AG09319 (cell line): ENCODE measurements at places on chromosomes 2 and 18.

DNA sequence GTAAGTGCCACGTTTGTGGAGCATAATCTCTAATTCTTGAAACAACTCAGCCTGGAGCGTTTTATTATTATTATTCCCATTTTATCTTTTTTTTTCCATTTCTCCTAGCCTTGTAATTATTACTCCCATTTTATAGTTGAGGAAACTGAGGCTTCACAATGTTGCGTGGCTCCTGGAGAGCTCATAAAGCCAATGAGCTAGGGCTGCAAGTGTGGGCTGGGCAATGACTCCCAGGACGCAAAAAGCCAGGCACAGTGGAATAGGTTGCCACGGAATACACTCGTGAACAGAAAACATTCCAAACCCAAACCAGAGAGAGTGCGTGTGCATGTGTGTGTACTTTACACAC lies 13.5 kb upstream of the KLF11 start:
- no peak for DNase-seq

DNA sequence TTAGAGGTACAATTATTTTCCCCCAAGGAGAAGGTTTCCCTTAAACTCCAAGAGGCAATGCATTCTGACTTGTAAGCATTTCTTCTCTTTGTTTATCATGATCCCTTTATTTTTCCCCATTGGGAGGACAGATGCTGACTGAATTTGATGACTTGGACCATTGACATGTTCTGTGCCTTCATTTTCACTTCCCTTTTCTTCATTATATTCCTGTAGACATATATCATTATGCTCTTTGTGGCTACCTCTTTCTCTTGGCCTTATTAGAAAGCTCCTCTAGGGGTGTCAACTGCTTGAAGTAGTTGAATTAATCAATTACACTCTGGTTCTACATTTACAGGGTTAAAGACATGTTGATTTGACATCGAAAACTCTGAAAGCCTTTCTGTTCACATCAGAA lies 330.0 kb upstream of the DCC start:
- DNase-seq: no peak

GRCh38 chr2:8120506-8120860 lies 561.4 kb upstream of the ID2 start:
- DNase-seq: no peak

GRCh38 chr2:45000921-45001868 lies 8.1 kb downstream of the SIX2 start:
- DNase-seq: no peak

- DNase-seq: no peak
Observed at GRCh38 chr2:236934166-236934565, 151.5 kb upstream of the COPS8 start.

- no peak for DNase-seq
Observed at GRCh38 chr18:73531601-73532000, 616.0 kb downstream of the FBXO15 start.

DNA sequence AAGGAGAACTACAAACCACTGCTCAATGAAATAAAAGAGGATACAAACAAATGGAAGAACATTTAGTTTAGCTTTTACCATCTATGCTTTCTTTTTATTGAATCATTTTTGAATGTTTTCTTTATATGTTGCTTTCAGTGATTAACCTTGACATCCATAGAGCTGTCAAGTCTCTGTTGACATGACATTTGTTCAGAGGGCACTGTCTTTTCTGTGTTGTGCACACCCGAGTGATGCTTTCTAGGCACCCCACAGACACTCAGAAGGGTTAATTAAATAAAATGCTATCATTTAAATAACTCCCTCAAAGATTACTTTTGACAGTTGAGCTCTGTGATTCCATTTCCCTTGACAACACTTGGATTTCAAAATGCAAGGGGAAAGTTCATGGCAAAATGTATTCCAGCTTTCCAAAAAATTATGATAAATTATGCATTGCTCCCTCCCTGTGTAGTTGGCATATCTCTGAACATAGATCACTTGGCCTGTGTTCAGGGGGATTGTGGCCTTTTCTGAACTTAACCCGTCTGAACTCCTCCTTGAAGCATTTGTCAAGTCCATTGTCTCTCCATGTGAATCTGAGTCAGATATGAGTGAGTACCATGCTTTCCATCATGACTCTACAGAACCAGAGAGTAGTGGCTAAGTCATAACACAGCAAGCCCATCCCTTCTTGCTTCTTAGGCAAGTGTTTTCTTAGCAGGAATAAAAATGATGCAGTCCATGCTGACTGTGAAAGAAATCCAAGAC lies 372.6 kb downstream of the RPRM start:
- no peak for DNase-seq

GRCh38 chr2:109213646-109214433 lies 84.8 kb downstream of the SH3RF3 start:
- DNase-seq: no peak

DNA sequence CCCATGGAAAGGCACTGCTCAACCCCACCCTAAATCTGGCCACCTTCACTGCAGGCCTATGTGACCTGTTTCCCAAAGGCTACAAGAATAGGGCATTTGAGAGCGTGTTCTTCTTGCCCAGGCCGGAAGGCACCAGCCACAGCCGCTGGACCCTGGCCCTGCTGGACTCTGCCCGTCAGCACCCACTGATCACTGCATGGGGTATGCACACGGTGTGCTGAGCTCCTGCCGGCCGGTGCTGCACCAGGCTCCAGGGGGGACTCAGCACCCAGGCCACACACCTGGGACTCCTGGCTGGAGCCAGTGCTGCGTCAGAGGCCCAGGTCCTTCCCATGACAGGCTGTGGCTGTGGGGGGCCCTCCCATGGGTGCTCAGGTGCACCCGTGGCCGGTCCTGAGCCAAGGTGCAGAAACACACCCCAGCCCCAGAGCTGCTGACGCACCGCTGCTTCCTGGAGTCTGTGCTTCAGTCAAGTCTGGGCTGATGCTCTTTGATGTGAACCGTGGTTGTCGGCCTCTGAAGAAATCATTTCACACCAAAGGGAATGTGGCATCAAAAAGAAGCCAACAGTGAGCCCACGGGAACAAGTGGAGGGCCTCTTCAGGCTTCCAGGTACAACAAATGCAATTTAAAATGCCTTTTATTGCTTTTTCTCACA lies 6.5 kb downstream of the KCNG2 start:
- no peak for DNase-seq

DNA sequence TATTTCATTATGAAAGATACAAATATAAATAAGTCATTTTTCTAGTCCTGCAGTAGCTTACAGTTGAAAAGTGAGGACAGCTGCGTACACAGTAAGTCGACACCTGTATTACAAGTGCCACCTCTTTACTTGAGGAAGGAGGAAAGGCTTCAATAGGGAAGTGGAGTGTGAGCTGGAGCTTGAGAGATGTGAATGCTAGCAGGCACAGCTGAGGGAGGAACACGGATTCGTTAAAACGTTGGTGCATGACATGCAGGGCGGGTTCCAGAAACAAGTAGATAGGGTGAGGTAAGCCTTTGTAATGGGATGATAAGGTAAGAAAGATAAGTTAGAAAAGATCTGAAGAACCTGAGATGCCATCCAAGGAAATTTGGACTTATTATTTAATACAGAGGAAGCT lies 98.1 kb upstream of the CSRNP3 start:
- DNase-seq: no peak

GRCh38 chr2:172664766-172665165 lies 70.9 kb upstream of the RAPGEF4 start:
- no peak for DNase-seq

DNA sequence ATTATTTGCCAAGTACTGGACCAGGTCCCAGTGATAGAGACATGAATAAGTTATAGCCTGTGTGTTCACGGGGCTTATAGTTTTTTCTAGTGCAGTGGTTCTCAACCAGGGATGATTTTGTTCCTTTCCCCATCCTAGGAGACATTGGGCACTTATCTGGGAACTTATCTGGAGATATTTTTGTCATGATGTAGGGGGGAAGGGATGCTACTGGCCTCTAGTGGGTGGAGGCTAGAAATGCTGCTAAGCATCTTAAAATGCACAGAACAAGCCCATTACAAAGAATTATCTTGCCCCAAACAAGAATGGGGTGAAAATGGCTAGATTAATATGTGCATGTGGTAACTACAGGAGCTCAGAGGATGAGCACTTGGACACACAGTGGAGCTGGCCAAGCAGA lies 75.2 kb downstream of the KLHL29 start:
- no peak for DNase-seq

- no peak for DNase-seq
Observed at GRCh38 chr2:55419233-55419678, 400 bp downstream of the CCDC88A start.

DNA sequence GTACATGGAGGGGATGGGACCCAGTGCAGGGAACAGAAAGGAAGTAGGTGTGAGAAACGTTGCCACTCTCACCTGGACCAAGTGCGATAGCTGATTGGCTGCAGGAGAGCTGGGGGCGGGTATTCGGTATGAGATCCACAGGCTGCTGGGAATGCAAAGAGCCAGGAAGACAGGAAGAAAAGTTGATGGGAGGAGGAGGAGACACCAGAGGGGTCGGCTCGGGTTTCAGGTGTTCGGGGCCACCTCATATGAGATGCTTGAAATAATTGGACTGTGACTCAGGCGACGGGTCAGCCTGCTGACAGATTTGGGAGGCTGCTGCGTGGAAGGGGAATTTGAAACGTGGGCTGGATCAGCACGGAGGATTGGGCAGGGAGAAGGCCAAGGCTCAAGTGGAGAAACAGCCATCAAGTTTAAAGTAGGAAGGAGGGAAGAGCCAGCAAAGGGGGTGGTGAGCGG lies 65.1 kb downstream of the MRPS9 start:
- DNase-seq: peak; percentile 7

- no peak for DNase-seq
Observed at GRCh38 chr2:139020287-139020686, 240.1 kb upstream of the NXPH2 start.

DNA sequence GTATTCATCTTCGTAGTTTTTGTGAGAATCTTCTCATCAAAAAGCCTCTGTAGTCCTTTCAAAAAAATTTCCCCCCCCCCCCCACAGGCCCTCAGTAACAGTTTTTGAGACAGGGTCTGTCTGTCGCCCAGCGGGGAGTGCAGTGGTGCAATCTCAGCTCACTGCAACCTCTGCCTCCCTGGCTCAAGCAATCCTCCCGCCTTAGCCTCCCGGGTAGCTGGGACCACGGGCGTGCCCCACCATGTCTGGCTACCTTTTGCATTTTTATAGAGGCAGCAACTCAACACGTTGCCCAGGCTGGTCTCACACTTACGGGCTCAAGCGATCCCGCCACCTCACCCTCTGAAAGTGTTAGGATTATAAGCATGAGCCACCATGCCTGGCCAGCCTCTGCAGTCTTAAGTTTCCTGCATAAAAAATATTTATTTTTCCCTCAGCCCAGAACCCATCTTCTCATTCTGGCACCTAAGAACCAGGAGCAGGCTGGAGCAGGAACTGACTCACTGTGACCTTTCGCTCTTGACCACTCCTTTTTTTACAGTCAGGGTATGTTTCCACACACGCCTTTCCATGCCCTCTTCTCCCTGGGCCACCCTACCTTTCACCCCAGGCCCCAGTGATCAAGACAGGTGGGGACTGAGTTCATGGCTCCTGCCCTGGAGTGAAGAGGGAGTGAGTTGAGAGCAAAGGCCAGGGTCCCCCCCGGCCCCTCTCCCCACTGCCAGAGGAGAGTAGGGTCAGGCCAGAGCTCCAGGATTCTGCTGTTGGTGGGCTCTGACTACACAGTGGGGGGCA lies 32.5 kb upstream of the NT5DC4 start:
- DNase-seq: no peak
